Activated T-helper 1 cell treated with Interleukin-2 at 50 U/mL for 16 hours (primary cell): ENCODE measurements at places on chromosomes 2 and 18.

GRCh38 chr2:193228276-193228675 lies 1033.5 kb upstream of the TMEFF2 start:
- DNase-seq, result no peak

GRCh38 chr2:40507432-40507831 lies 55.5 kb upstream of the SLC8A1 start:
- DNase-seq, result no peak

- DNase-seq, result no peak
Observed at GRCh38 chr2:177245010-177245422, 19.5 kb downstream of the NFE2L2 start.

- DNase-seq, result no peak
Observed at GRCh38 chr2:152564754-152565551, 152.3 kb downstream of the PRPF40A start.

DNA sequence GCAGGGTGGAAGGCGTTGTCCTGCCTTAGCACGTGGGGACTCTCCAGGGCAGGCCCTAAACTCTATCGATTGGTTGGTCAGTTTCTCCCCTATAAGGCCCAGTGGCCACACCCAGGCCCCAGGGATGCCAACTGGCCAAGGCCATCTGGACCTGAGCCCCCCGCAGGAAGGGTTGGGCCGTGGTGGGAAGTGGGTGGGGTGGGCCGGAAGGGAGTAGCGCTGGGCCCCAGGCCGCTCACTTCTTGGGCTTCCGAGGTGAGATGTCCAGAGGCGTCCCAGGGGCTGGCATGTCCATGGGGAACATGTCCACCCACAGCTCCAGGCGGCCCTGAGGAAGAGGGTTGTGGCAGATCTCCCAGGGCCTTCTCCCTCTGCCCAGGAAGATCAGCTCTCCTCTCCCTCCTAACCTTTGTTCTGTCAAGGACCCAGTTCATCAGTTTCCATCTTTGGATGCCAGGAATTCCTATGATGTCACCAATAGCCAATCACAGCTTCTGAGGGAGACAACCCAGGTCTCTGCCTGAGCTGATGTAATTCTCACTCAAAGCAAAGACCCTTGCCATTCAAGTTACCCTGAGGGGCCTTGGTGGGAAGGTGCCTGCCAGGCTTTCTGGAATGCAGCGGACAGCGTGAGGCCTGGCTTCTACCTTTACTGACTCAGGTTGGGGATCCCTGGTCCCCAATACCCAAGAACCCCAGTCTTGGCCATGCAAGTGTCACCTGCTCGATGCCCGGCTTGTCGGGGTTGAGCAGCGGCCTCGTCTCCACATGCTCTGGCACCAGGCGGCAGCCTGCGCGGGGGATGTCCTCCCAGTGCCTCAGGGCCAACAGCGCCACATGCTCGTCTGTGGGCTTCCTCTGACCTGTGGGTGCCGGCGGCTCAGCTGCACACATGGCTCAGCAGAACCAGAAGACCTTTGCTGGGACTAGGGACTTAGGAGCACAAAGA lies 14.4 kb downstream of the OTOF start:
- DNase-seq, result no peak

- no peak for DNase-seq
Observed at GRCh38 chr2:24826773-24827145, 33.5 kb downstream of the CENPO start.

DNA sequence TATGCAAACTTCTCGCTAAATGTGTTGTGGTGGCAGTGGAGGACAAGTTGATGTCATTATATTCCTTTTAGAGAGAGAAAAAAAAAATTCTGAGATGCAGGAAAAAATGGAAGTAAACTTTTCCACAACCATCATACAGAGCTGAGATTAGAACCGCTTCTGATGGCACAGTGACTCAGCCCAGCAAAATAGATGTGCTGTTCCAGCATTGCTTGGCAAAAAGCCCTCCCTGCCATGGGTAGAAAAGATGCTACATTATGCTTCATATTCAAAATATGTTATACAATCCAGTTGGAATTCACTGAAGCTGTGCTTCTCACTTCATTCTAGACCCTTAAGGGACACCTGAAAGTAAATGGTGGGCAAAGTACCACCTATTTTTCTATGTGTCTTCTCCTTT lies 1047.6 kb upstream of the FANCL start:
- DNase-seq, result no peak

- no peak for DNase-seq
Observed at GRCh38 chr18:14189858-14190257, 57.6 kb upstream of the ZNF519 start.

GRCh38 chr2:220785178-220785577 lies 786.9 kb downstream of the EPHA4 start:
- no peak for DNase-seq

DNA sequence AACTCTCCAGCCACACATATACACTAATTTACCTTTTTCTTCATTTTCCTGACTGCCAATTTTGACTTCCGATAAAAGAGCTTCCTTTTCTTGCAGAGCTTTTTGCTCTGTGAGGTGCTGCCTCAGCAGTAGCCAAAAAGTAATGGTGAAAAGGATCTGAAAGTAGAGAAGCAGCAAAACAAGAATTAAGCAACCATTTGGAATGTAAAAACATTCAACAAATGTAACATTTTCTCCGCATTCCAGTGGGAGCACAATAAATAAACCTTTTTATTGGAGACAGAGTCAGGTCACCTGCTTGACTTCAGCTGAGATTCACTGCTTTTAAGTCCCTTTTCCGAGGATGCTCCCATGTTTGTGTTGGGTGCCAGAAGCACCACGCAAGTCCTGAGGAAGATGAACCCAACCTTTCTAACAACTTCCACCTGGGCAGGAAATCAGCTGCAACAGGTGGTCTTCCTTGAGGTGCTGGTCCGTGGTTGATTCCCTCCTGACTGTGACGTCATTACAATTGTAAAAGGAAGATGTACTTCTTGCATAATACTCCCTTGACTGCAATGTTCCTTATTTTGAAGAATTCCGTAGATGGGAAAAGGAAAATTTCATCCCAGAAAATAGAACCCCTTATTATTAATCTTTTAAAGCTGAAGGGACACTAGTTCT lies 265.5 kb downstream of the NAPG start:
- no peak for DNase-seq

DNA sequence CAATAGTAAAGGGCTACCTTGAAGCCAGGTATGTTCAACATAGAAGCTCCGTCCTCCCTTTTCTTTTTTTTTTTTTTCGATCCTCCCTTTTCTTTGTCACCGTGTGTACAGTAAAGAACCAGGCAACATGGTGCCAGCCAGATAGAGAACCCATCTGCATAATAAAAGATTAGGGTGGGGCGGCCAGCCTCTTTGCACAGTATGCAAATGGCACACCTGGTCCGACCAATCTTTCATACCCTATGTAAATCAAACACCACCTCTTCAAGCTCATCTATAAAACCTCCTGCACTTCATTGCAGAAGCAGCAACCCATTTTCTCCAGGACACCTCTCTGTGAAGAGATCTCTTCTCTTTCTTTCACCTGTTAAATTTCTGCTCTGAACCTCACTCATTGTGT lies 7.3 kb upstream of the WDR33 start:
- DNase-seq, result no peak

- no peak for DNase-seq
Observed at GRCh38 chr2:98123286-98123685, 36.3 kb downstream of the VWA3B start.

- DNase-seq, result no peak
Observed at GRCh38 chr2:188345831-188346458, 54.3 kb downstream of the GULP1 start.

- no peak for DNase-seq
Observed at GRCh38 chr2:26363323-26363722, 16.7 kb upstream of the ADGRF3 start.

DNA sequence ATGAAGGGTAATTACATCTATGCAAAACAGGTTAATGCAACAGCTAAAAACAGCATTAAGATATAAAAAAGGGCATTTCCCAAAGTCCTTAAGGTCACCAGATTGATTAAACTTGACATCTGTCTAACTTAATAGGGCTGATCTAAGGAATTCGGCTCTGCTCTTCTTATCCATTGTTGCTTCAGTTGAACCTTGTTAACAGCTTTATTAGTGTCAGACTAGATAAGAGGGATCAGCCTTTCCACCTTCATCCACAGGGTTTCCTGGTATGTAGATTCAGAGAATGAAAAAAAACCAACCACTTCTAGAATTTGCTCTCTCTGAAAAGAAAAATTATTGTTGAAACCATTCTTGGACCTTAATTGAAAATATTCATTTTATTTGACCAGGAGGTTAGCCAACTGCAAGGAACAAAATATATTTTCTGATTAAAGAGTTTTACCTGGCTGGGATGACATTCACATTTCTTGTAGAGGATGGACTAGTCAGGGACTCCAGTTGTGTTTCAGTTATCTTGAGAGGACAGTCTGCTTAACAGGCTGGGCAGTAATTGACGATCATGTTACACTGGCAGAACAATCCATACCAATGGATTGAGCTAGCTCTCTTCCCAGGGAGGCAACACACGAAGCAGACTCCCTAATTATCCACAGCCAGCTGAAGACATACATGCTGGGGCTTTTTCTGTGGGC lies 357.4 kb upstream of the ACVR2A start:
- no peak for DNase-seq

GRCh38 chr2:1518331-1518803 lies 105.1 kb downstream of the TPO start:
- DNase-seq, result no peak

GRCh38 chr2:220377482-220378155 lies 750.2 kb downstream of the SLC4A3 start:
- no peak for DNase-seq

- DNase-seq, result no peak
Observed at GRCh38 chr2:54855434-54855833, 132.0 kb downstream of the EML6 start.

DNA sequence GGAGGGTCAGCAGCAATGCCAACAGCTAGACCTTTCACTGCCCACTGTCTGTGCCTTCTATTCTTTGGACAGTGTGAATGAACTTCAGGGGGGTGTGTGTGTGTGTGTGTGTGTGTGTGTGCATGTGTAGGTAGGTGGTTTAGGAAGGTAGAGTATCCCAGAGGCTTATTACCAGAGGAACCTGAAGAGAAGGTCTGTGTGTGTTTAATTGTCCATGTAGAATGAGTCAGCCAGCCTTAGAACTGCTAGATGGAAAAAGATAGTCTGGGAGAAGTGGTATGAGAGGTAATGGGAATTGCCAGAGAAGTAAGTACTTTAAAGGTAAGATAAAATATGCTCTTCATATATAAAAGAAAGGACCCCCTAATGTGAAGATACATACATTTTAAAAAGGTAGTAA lies 522.2 kb downstream of the PIK3C3 start:
- no peak for DNase-seq

DNA sequence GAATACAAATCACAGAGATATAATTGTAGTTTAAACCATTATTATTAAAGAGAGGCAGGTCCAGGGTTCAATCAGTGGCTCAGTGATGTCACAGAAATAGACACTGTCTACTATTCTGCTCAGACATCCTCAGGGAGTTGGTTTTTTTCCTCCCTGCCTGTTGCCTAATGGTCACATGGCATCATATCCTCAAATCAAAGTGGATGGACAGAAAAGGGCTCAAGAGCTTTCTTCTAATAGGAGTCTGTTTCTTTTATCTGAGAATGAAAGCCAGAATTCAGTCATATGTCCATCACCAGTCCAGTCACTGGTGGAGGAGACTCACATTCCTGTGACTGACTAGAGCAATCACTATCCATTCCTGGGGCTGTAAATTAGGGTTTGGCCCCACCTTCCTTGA lies 27.9 kb upstream of the EPC2 start:
- DNase-seq, result no peak

DNA sequence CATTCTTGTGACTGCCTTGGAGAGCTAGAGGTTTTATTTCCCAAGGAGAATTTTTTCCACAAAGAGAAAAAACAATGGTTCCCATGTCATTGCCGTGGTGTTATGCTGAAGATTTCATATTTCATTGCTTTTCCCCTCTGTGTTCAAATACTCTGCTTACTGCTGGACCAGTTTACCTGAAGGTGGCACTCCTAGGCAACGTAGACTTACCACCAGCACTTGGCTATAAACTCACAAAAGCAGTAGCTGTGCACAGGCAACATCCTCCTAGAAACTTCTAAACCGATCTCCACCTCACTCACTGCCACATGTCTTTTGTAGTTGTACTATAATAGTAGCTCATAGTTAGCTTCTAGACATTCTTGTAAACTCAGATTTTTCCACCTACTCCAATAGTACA lies 1319.7 kb upstream of the CRIM1 start:
- no peak for DNase-seq
